ENCODE measurements at places on chromosomes 5 and 9.

GRCh38 chr5:10715605-10716290, 45.3 kb downstream of the DAP start:
- no peak for DNase-seq

DNA sequence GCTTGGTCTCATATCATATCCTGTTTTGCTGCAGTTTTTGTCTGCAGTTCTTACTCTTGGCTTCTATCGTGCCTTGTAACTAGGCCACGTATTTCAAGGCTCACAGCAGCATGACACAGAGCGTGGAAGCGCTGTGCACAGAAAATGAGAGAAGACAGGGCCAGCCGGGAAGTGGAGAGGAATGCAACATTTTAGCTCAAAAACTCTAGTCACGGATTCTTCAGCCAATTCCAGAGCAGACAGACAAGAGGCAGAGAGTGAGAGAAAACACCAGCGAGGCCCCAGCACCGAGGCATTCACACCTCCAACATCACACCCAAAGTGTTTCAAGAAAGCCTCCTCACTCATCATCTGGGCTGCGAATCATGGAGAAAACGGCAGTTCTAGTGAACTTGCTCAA, 160.8 kb downstream of the DNAH5 start:
- DNase-seq = no peak

DNA sequence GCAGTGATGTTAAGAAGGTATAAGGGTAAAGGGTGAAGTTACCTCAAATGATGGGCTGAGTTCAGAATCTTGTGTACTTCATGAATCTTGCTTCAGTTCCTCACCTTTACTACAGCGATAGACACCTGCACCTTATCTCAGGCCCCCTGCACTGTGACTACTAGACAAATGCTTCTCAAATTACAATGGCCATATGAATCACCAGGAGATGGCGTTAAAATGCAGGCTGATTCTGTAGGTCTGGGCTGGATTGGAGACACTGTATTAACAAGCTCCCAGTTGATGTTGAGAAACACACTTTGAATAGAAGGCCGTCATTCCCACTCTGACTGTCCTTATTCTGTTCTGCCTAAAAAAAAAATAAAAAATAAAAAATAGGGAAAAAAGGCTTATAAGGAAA, 29.8 kb downstream of the TARS1 start:
- DNase-seq = no peak

DNA sequence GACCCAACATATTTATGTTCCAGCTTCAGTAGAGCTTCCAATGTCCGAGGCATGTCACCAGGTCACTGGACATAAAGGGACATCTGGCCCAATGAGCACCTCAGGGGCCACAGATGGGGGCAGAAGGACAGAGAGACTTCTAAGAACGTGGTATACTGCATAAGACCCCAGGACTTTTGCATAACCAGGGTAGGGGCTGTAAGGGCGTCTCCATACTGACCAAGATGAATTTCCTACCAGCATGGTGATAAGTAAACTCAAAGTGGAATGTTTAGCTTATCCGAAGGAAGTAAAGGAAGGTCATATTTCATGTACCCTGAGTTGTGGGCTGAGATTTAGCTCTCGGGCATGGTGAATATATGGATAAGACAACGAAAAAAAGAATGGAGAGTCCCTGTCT, 17.5 kb upstream of the COL27A1 start:
- DNase-seq = no peak

GRCh38 chr5:112186401-112186990, 232.6 kb downstream of the EPB41L4A start:
- no peak for DNase-seq

GRCh38 chr5:98110282-98110691, 663.2 kb upstream of the RGMB start:
- DNase-seq = no peak

- no peak for DNase-seq
These were observed 12.7 kb downstream of the IRF1 start for GRCh38 chr5:132477784-132478365.

GRCh38 chr5:160938532-160938931, 86.5 kb upstream of the ATP10B start:
- peak; percentile 35 for DNase-seq

DNA sequence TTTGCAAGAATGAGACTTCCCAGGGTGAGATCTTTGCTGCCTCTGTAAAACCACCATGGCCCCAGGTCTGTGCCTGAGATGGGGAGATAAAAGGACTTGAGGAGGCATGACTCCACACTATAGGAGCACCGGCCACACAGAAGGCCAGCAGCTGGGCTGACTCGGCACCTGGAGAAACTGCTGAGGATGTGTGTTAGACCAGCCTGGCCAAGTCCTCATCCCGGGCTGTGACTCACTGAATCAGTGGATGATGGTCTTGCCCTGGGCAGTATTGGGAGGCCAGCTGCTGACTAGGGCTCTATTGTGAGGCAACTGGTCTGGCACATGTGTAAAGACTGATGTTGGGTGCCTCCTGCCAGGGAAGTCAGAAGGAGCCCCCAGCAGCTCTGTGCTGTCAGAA, 286.2 kb downstream of the ACTL7B start:
- no peak for DNase-seq

- DNase-seq = no peak
These were observed 13.9 kb downstream of the FAM193B start for GRCh38 chr5:177540438-177540837.

DNA sequence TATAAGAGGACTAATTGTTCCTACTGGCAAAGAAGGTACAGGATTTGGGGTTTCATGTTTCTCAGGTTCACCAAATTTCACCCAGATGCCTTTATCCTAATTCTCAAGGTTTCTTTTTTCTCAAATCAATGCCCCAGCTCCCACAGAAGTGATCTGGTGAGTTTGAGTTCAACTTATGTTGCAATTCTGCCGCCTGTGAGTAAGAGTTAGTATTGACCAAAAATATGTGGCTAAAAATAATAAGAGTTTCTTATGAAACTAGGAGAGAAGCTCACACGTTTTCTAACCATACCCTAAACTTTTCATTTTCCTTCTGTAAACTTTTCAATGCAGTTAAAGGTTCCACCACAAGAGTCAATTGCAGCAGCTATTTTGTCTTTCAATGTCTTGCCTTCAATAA, 15.1 kb downstream of the SLCO6A1 start:
- DNase-seq = no peak

DNA sequence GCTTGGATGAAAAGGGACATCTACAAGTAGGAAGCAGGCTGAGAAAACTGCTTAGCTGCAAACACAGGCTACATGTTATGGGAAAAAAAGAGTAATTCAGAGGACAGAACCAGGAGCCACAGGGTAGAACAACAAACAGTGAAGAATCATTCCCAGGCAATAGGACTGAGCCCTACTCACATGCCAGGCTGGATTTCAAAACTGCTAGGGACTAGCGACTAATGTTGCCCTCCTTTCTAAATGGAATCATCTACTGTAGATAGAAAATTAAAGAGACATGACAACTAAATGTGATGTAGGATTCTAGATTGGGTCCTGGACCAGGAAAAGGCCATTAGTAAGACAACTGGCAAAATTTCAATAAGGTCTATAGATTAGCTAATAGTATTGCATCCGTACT, 15.3 kb downstream of the NRG2 start:
- DNase-seq = no peak

GRCh38 chr9:68458918-68459317, 81.8 kb downstream of the TMEM252 start:
- DNase-seq = no peak

DNA sequence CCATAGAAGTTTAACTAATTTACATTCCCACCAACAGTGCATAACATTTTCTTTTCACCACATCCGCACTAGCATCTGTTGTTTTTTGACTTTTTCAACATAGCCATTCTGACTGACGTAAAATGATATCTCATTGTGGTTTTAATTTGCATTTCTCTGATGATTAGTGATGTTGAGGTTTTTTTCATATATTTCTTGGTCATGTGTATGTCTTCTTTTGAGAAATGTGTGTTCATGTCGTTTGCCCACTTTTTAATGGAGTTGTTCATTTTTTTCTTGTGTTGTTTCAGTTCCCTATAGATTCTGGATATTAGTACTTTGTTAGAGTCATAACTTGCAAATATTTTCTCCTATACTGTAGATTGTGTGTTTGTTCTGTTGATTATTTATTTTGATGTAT, 163.4 kb downstream of the FER start:
- no peak for DNase-seq

DNA sequence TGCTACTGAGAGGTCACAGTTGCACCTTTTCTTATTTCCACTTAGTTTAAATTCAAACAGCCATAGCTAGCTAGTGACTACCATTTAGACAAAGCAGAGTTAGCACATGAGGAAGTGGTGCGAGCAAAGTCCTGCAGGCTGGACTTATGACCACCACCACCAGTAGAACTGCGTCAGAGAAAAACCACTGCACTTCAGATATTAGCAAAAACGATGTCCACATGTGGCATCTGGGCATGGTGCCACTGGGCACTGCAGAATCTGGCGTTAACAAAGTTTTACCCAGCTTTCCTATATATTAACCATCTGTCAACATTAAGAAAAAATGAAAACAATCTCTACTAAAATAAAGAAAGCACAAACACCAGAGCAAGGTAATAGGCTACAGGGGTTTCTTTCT, 80.1 kb downstream of the SPTLC1 start:
- DNase-seq = no peak

DNA sequence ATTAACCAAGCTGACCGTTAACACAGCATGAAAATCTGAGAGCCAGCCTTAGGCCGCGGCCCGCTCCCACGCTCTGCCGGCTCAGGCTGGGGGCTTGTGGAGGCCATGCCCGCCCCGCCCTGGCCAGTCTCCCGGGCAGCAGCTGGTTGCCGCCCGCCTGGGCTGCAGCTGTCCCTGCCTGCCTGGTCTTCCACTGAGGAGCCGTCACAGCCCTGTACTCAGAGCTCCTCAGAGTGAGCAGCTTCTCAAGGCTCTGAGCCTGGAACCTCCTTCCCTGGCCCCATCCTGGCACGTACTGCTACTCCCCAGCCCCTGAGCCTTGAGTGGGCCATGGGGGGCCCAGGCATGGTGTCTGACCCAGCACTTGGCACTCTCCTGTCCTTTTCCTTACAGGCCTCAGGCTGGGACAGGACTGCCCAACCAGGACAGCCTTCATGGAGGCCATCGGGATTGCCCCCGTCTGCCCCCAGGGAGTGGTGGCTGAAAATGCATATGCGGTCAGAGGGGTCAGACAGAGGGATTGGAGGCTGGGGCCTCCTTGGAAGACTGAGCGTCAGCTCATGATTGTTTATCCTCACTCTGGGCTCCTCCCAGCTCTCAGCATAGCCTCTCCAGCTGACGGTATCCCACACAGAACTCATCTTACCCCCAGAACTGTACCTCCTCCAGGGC, 11.9 kb downstream of the FGFR4 start:
- no peak for DNase-seq

DNA sequence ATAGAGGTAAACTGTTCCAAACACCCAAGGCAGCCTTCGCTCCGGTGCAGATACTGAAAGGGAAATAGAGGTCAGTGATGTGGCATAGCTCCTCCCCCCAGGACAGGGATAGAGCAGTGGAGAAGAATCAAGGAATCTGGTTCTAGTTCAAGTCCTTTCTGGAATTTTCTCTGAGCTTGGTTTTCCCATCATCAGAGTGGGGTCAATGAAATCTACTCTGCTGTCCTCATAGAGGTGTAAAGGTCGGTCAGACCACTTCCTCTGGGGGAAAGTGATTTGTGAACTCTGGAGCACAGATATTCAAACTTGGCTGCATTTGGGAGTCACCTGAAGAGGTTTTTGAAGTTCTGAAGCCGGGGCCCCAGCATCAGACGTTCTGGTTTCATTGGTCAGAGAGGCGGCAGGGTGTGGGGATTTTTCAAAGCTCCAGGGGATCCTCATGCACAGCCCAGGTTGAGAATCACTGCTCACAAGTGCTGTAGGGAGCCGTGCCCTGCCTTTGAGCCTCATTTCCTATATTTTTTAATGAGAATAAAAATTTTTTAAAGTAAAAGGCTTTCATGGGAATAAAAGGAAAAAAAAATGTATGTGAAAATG, 105.7 kb upstream of the RAD23B start:
- no peak for DNase-seq

DNA sequence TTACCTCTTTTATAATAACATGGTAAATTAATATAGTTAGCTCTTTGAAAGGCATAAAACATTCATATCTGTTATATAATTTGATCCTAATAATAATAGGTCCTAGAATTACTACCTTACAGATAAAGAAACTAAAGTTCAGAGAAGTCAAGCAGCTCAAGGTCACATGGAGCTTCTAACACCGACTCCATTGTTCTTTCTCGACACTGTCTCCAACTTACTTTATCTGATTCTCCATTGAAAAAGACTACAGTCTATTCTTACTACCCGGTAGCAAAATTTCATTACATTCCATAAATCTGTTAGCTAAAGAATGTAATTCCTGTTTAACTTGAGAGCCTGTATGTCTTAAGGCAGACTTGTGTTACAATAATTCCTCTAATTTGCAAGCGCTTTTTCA, 96.3 kb upstream of the TMEM161B start:
- no peak for DNase-seq

DNA sequence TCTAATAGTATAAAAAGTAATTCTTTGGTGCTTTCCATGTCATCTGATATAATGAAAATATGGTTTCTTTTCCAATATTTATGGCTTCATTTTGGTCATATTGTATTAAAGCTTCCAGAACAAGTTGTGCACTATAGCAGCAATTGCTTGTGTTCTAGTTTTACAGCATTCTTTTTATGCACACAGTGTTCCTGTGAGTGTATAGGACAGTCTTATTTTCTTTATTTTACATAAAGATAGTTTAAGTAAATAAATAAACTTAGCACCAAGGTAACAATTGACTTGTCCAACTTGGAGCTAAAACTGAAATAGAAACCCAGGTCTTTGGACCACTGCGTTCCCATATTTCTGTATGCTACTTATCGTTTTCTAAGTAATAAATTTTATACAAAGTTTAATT, 38.9 kb downstream of the ATG10 start:
- no peak for DNase-seq

GRCh38 chr5:172162323-172162986, 25.6 kb downstream of the STK10 start:
- no peak for DNase-seq

- DNase-seq = no peak
These were observed 74.1 kb downstream of the PHF2 start for GRCh38 chr9:93650448-93650847.

DNA sequence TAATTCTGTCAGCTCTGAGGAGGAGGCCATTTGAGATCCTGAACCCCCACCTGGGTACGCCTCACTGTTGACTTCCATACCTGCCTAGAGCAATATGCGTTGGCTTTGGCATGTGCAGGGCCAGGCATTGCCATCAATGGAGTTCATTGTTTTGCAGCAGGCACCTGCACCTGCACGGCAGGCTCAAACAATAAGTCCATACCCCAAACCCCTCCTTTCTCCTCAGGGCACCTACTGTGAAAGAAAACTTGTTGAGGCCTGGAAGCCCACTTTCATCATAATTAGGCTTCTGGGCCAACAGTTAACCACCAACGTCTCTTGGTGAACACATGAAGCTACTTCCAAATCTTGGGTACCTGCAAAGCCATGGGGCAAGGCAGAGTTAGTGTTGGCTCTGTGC, 238.7 kb downstream of the NFIB start:
- no peak for DNase-seq

GRCh38 chr9:818958-819357, 22.5 kb upstream of the DMRT1 start:
- no peak for DNase-seq

- DNase-seq = no peak
These were observed 223.6 kb downstream of the COMMD10 start for GRCh38 chr5:116308391-116308790.

- DNase-seq = no peak
These were observed 1.2 kb downstream of the FOXB2 start for GRCh38 chr9:77020413-77021290.

All from NCI-H1436 treated with DMSO at 0.1 percent for 48 hours (cell line).